ENCODE measurements at places on chromosomes 3 and 15.

DNA sequence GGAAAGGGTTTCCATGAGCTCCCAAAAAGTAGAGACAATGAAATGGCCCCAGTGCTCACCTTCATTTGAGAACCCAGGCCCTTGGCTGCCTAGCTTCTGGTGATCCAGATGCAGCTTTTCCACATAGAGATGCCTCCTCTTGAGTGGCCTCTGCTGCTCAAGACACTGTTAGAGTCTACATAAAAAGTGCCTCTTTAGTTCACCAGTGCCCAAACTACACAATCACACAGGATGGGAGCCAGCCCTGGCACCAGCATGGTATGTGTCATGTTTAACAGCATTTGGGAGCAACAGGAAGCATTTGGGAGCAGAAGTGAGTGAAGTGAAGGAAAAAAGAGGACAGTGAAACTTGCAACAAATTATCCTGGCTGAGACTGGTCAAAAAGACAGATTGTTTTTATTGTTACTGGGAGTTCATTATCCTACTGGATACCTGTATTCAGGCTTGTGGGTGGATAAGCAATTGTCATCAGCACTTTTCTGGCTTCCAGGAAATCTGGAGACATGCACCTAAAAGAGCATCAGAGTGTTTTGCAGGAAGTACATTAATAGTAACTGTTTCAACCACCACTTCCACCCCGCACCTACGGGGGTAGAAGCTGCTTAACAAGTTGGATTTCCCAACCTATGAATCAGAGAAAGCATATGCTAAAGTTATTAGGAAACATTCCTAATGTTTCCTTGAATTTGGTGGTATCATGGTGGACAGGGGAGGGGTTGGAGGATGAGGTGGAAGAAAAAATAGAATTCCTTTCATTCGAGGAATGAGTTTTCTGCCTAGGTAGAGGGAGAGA, 416.2 kb downstream of the IGSF11 start:
- no peak for DNase-seq

- DNase-seq, result peak; percentile 11
These were observed 146.6 kb downstream of the TBL1XR1 start for GRCh38 chr3:177050501-177051237.

GRCh38 chr3:62601238-62602070, 228.1 kb upstream of the FEZF2 start:
- no peak for DNase-seq

GRCh38 chr15:63006032-63006878, 36.3 kb upstream of the TPM1 start:
- DNase-seq, result no peak

- DNase-seq, result no peak
These were observed 10.7 kb downstream of the HMCES start for GRCh38 chr3:129289201-129289921.

DNA sequence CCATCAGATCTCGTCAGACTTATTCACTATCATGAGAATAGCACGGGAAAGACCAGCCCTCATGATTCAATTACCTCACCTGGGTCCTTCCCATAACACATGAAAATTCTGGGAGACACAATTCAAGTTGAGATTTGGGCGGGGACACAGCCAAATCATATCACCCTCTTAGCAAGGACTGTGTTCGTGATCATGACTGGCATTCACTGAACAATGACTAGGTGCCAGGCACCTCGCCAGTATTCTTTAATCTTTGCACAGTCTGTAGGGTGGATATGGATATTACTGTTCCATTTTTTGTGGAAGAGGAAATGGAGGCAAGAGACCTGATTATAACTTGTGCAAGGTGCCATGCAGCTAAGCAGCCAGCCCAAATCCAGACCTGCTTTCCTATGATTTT, 77.5 kb downstream of the IGF1R start:
- no peak for DNase-seq

DNA sequence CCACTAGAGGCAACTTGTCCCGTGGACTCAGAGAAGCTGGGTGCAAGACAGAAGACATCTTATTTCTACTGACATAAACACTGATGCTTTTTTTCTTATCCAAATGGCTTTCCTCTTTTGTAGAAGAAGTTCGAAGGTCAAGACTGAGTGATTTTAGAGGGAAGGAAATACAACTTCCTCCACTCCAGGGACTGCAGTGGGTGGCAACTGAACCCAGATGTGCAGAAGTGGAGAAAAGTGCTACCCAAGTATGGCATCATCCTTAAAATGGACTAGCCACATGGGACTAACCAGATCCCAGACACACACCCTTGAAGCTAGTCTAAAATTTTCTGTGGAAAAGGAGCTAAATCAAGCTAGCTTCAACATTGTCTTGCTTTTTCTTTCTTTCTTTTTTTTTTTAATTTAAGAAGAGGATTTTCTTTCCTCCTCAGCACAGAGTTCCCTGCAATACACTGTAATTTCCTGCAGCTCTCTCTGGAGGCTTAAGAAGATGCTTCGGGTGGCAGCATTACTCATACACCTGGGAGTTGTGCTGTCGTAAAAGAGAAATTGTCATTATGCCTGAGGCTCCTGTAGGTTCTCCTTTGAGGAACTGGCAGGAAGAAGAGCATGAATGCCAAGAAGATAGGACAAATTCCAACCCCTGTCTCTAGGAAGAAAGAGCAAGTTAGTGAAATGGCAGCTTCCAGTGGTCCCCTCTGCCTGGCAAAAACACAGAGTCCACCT, 3.8 kb upstream of the FRMD4B start:
- DNase-seq, result no peak

DNA sequence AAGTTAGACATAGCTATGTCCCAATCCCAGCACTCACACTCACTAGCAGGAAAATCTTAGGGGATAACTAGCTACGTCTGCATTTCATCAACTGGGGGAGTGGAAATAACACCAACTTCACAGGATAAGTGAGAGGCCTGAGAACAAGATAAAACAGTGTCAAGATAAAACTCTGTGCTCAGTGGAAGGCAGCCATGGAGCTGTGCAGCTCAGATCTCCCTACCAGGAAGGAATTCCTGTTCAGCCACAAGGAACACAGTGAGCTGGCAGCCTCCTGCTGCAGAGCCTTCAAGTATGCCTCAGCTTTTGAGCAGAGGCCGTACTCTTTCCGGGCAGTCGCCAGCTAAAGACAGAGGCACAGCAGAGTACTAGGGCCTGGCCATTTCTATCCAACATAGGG, 115.8 kb upstream of the TOPAZ1 start:
- no peak for DNase-seq

DNA sequence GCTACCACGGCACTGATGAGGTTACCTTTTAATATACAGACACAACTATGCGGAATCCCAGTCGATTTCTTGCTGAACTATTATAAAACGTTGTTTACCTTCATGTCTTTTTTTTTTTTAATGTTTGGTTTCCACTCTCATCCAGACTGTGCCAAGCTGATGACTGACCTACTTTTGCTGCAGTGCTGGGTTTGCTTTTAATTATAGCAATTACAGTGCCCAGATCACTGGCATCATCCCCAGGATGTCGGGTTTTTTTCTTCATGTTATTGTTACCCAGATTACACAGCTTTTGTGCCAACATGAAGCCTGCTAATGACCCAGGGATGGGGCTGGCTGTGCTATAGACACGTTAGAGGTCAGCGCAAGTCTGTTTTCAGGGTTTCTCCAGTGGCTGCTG, 294.0 kb upstream of the ATP10A start:
- no peak for DNase-seq

GRCh38 chr15:64833690-64834089, 8.0 kb upstream of the PLEKHO2 start:
- DNase-seq, result no peak

DNA sequence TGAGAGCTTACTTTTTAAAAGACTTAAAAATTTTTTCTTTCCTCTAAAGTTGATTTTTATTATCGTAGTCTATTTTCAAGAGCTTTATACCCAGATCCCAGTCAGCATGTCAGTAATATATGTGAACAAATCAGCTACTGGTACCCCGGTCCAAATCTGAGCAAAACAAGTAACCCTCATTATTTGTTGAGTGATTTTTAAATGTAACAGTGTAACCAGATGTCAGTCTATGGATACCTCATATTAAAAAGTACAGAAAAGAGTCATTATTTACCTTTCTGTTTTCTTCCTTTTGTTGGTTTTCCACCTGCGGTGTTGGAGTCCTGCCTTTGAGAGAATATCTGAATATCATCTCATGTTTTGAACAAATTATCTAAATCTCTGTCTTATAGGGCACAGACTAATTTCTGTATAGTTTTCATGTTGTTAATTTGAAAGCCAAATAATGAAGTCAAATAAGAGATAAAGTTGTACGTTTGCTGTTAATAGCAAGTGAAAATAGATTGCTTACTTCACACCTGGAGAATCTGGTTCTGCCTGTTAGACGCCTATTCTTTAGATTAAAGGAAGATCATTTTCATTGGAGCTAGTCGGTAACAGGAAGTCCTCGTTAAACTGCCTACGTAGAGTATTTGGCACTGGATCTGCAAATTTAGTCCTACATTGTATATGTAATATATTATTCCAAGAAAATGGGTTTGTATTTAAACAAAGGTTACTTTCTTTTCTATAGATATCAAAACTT, at the start of gene STX19:
Gene STX19, minus strand, starts transcription at position 505 of the 745 bp plus-strand sequence. CDS start 13,328 bp downstream, outside the sequence.
- DNase-seq, result peak; percentile 7

DNA sequence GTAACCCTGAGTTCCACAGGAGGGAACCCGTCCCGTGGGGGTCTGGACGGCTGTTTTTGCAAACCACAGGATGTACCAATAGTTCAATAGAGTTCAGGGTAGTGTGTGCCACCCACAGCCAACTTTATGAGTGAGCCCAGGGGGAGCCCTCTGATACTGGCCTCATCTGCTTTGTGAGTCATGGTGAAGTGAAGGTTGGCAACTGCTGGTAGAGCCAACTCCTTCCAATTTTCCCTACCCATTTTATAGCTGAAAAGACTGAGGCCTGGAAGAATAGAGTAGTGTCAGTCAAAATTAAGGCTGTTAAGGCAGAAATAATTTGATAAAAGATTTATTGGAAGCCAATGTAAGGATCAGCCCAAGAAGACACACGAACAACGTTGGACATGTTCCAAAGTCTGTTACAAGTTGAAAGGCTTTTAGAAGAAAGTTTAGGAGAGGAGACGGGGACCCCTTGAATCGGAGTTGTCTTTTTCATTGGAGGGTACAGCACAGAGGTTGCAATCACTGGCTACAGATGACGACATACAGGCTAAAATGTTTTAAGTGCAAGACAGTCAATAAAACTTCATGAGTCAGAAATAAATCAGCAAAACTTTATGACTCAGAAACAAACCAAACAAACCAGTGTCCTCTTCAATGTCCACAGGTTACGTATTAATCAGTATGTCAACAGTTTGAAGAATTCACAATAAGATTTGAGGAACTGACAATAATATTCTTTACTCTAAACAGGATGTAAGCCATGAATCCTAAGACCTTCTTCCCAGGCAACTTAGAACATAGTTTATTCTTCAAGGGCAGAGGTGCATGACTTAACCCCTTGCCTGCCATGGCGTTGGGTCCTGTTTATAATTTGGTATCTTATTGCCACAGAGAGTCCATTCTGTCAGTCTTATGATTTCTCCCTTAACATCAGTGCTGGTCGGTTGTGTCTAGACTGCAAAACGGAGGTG, 62.9 kb upstream of the NR2E3 start:
- DNase-seq, result no peak

DNA sequence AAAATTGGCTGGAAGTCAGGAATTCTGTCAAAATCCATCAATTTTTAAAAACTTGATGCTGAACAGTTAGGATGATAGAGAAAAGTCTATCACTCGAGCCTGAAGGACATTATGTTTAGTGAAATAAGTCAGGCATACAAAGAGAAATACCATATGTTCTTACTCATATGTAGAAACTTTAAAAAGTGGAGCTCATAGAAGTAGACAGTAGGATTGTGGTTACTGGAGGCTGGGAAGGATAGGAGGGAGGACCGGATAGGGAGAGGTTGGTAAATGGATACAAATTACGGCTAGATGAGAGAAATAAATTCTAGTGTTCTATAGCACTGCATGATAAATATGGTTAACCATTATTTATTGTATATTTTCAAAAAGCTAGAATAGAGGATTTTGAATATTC, 389.5 kb upstream of the RASGRP1 start:
- DNase-seq, result no peak

DNA sequence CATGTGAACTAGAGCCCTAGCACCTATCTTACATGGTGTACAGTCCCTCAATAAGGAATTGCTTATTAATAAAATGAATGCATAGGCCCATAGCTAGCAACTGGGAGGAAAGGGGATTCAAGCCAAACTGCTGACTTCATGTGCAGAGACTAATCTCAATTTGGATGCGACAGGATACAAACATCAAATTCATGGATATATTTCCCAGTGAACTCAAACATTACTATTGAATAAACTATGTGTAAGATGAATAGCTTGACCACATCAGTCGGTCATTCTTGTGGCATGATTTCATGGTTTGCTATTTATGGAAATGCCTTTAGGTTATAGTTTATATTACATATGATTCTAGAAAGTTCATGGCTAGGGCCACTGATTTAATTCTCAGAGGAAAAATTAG, 268.6 kb upstream of the SLITRK3 start:
- DNase-seq, result no peak

- no peak for DNase-seq
These were observed 32.9 kb upstream of the ACAD9 start for GRCh38 chr3:128846486-128846891.

DNA sequence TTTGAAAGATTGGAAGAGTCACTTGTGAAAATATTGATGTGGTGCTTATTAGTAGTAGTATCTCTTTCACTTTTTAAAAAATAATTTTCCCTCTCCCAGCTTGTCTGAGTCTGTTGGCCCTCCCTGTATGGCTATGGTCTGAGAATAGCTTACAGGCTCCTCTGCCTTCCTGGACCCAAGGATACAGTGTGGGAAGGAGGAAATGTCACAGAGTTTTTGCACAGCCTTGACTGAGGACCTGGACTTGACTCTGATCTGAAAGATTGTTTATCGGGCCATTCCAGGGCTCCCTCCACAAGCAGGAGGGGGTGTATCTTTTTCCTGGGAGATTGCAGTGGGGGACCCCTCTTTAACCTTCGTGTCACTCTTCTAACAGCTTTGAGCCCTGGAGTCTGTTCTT, 59.7 kb downstream of the TLNRD1 start:
- no peak for DNase-seq

GRCh38 chr15:57436961-57437360, 60.7 kb downstream of the CGNL1 start:
- no peak for DNase-seq

GRCh38 chr3:184766555-184767261, 45.3 kb upstream of the VPS8 start:
- DNase-seq, result peak; percentile 68

DNA sequence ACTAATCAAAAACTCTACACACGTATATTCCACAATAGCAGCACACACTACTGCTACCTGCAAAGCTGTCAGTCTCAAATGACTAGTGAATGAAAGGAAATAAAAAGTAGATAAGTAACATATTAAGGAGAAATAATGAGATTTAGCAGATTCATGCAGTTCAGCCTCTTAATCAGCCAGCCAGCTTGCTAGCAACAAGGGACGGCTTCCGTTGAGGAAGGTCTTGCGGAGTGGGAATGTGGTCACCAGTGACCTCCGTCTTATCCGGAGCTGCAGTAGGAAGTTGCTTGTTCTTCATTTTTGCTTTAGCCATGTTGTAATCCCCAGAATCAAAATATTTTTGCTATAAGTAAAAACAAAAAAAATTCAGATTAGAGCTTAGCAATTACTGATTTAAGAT, 17.1 kb downstream of the ARPP19 start:
- no peak for DNase-seq
